GM06990 (cell line): ENCODE measurements at places on chromosomes 16 and 17.

- no peak for DNase-seq
Observed at GRCh38 chr16:9159839-9160550, 68.6 kb downstream of the HAPSTR1 start.

GRCh38 chr17:72978593-72979218, 113.8 kb downstream of the SLC39A11 start:
- DNase-seq = no peak

GRCh38 chr16:87426423-87427215, 34.5 kb downstream of the MAP1LC3B start:
- no peak for DNase-seq

DNA sequence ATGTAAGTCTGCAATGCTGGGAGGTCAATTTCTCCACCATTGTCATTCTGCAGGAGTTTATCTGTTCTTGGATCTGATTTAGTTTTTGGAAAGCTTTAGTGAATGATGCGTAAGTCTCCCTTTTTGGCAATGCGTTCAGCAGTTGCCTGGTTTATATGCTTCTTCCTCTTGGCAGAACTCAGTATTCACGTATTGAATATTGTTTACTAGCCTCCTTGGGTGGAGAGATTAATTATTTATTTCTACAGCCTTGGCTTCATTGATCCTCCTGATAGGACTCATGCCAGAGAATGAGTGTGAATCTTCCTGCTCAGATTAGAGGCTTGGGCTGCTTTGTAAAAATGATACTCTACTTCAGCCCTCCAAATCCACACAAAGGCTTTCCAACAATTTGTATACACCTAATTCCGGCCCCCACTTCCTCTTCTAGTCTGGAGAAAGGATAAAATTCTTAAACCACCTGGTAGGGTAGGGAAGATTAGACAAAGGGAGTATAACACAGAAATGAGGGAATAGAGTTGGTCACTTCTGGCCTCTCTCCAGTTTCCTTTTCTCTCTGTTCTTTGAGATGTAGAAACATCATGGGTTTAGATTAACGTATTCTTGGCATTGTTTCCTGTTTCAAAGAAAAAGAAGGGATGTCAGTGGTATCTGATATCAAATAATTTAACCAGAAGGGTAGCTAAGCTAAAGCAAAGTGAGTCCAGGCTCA, 929.8 kb downstream of the KCNJ2 start:
- no peak for DNase-seq

GRCh38 chr16:11133344-11133943, 122.6 kb downstream of the SOCS1 start:
- DNase-seq = no peak

- no peak for DNase-seq
Observed at GRCh38 chr17:42230225-42230624, 35.9 kb upstream of the GHDC start.
